Inflammatory macrophage (primary cell): ENCODE measurements at places on chromosomes 1 and 21.
A peak's percentile ranks its signal among the peaks of the same experiment; 100 is the strongest.

GRCh38 chr1:215269955-215270354 lies 187.4 kb downstream of the KCNK2 start:
- DNase-seq, result no peak

DNA sequence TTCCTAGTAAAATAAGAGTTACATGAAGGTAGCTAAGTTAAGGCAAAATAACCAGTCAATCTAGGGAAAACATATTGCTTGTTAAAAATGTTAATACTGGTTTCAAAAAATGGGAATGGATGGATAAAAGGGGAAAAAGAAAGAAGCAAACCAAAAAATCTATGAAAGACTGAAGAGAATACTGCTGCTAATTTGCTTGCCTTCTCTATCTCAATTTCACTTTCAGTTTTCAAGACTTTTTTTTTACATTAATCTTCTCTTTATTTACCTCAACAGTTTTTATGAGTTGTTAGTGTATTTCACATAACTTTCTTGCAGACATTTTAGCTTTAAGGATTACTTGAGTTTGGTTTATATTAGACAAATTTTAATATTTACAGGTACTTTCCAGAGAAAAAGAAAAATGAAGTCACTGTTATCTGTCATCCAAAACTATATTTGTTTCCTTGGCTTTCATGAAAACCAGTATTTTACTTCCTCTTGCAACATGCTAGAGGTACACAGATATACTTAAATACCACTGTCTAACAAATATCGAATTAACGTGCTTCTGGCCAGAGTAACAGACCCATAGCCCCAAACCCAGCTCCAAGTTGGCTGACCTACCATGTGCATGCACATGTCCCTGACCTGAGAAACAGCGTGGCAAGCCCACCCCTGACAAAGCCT lies 70.7 kb downstream of the COL24A1 start:
- no peak for DNase-seq

GRCh38 chr1:14524826-14525636 lies 73.5 kb upstream of the KAZN start:
- DNase-seq, result no peak

GRCh38 chr1:65658122-65658521 lies 134.6 kb upstream of the PDE4B start:
- no peak for DNase-seq

GRCh38 chr1:75785983-75786853 lies at the start of gene RABGGTB:
Gene RABGGTB (plus strand): TSS chr1:75786256. CDS start chr1:75786272, 16 bp downstream.
- DNase-seq, result peak; percentile 97

DNA sequence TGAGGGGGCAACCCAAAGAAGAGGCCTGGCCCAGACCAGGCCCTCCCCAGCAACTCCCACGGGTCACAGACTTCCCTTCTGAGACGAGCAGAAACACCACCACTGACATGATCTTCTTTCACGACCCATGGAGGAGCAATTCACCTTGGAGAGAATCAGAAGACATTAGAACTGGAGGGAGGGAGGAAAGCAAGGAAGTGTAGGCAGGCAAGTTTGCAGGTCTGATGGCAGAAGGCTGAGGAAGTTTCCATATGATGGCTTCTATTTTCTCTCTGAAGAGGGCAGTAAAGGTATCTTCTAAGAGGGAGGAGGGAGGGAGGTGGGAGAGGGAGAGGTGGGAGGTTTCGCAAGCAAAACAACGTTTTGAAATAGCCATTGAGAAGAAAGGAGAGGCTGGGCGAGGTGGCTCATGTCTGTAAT lies 1.4 kb upstream of the UBXN10 start:
- no peak for DNase-seq

DNA sequence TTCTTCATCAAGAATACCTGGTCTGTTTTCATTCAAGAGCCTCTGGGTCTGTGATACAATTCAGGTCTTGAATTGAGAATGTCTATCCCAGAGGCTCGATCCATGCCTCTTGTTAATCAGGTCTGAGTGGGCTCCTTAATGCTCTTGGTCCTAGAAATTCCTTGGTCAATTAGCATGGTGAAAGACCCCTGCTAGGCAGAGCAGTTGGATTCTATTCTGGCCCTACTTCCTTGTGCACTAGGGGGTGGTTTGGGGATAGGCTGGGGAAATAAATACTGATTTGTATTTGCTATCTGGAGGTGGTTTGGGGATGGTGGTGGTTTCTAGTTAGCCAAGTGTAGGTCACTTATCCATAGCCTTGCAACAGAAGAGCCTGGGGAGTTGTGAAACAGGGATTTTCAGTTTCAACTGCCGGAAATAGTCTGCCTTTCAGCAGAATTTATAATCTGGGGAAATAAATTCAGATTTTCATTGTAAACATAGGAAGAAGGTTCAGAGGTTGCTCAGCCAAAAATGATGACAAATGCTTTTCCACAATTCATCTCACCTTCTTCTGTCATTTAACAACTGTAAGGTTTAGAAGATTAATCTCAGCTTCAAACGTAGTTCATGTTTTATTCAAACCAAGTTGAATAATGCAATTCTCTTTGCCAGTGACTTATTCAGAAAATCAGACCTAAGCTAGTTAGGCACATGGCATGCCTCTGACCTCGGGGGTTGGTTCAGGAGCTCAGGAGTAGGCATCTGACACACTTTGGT lies 22.2 kb upstream of the SCAF4 start:
- peak; percentile 40 for DNase-seq

DNA sequence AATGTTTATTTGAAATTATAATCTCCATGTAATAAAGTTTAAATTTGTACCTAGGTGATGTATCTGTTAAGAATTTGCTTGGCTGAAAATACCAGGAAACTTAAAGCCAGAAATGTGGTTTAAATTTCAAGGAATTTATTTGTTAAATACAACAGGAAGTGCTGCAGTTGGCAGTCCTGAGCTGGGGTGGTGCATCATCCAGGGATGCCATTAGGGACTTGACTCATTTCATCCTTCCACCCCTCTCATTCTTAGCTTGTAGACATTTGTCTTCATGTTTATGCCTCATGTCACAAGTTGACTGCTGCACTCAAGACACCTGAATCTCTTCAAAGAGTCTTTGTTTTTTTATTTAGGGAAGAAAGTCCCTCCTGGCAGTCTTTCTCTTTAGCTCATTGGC lies 175.9 kb downstream of the LHX8 start:
- DNase-seq, result no peak

DNA sequence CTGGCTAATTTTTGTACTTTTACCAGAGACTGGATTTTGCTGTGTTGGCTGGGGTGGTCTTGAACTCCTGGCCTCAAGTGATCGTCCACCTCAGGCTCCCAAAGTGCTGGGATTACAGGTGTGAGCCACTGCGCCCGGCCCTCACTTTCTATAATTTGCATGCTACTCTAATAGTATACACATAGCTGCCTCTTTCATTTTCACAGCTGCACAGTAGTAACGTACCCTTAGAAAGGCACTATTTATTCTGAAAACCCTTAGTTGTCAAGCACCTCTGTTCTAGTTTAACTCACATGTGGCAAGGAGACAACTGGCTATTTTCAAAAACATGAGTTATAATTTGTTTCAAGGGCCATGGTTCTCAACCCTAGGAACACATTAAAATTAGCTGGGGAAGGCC lies 17.2 kb downstream of the TPM3 start:
- DNase-seq, result no peak

GRCh38 chr1:160745551-160745950 lies 6.5 kb downstream of the SLAMF7 start:
- no peak for DNase-seq

- no peak for DNase-seq
Observed at GRCh38 chr1:118334506-118334905, 149.5 kb upstream of the SPAG17 start.

DNA sequence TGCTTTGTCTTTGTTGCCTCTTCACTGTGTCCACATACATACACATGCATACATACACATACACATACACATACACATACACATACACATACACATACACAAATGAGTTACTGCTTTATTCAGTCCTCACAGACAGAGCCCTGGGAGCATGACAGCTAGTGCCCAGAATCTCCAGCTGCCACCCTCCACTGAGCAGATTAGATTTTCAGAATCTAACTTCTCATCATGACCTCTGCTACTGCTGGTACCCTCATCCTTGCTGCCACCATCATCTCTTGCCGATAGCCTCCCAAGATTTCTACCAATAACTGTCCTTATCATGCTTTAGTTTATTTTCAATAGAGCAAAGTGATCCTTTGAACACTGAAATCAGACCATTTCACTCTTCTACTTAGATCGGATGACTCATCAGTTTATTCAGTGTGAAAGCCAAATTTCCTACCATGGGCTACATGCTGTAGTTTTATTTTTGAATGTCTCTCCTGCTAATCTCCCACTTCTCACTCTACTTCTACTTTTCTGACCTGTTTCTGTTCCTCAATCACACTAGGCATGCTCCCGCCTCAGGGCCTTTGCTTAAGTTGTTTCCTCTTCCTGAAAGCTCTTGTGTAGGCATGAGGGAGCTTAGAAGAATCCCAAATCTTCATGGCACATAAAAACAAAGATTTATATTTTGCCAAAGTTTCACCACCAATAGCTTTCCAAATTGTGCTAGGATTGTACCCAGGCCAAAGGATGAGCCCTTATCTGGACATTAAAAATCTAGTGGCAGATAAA lies 43.0 kb downstream of the ATP6V1G3 start:
- peak; percentile 83 for DNase-seq

GRCh38 chr1:201639826-201640225 lies 100.9 kb downstream of the NAV1 start:
- DNase-seq, result no peak

- DNase-seq, result no peak
Observed at GRCh38 chr1:64229307-64229706, 25.9 kb downstream of the UBE2U start.

- DNase-seq, result no peak
Observed at GRCh38 chr1:198391393-198392020, 149.0 kb downstream of the ATP6V1G3 start.

- peak; percentile 88 for DNase-seq
Observed at GRCh38 chr1:156146020-156146768, 7.2 kb upstream of the SEMA4A start.

- DNase-seq, result no peak
Observed at GRCh38 chr21:28455253-28455600, 537.5 kb downstream of the LTN1 start.

DNA sequence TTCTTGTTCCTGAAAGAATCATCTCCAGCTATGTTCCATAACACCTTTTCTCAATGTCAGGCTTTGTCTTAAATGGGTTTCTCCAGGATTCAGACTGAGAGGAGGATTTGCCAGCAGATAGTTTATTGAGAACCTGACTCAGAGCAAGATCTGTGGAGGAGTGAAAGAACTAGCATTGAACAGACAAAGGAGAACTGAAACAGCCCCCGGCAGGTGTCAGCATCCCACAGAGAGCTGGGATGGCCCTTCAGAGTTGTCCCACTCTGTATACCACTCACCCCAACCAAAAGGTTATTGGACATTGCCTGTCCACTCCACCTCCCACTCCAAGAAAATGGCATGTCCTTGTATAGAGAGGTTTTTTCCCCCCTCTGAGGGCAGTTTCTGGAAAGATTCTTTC lies 270.7 kb downstream of the PAPPA2 start:
- no peak for DNase-seq

DNA sequence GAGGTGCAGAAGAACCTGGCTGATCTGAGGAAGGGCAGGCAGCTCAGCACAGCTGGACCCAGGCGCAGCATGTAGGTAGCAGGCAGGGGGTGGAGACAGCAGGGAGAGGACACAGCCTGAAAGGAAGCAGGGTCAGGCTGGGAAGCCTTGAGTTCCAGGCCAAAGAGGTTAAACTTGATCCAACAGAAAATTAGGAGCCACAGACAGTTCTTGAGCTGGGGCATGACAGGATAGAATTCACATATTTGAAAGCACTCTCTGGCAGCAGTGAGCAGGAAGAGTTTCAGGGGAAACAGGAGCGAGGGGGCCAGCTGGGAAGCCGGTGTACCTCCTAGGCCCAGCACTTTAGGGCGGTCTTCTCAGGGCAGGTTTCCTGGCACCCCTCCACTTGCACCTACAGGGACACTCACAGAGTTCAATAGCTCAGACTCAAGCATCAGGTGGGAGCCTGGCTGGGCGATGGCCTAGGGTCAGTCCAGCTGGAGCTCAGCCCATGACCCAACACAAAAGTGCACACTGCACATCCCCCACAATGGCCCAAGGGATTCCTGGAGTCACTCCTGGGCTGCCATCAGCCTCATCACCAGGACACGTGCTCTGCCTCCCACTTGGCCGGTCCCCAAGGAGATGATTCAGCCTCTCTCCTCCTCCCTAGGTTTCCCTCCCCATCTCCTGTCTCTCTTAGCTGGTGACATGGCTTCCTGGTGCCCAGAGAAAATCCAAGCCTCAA lies 22.7 kb downstream of the MATN1 start:
- DNase-seq, result no peak

DNA sequence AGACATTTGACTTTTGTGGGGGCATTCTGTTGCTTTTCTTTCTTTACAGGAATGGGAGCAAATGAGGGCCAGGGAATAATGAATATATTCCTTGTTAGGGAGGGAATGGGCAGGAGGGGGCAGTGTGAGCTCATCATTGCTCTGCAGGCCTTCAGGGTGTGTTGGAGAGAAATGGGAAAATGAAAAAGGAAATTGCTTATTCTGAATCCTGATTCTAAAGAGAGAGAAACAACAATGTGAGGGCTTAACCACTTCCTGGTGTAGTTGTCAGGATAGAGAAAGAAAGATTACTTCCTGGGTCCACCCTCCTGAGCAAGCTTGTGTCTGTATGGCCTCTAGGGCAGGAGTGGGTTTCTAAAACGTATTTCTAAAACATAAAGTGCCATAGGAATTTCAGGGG lies 28.3 kb downstream of the VANGL2 start:
- DNase-seq, result peak; percentile 76

DNA sequence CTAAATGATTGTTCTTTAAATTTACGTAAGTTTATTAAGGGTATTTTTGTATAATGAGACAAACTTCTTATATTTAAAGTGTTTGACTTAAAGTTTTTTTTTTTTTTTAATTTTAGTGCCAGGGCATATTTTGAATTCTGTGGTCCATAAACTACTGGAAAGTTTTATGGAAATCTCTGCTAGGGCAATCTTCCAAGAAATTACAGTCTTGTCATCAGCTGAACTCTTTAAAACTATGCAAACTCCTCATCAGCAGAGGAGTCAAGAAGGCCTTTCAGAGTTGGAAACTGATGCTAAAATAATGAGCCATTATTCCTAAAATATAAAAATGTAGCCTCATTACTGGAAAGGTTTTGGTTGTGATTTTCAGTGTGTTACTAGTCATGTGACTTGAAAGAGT lies 1201.9 kb downstream of the BRINP3 start:
- DNase-seq, result no peak
